ENCODE measurements at places on chromosomes 16 and 17.

- DNase-seq, result no peak
These were observed 2.5 kb downstream of the VAT1L start for GRCh38 chr16:77790912-77791311.

- DNase-seq, result no peak
These were observed 33.4 kb downstream of the VAC14 start for GRCh38 chr16:70767377-70768202.

DNA sequence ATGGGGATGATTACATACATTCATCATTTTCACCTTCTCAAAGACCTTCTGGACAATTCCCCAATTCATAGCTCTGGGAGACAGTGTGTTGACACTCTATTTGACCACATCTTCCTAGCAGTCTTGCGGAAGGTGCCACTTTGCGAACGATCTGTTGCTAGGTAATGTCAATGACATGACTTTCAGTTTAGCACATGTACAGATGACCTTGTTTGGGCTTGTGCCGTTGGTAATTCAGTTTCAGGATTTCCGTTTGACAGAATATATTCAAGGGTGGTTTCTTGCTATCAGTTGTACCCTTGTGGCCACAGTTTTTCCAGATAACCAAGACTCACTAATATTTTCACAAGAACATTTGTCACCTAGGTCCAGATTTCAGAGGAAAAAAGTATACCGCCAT is 478.2 kb downstream of the WWOX start:
- no peak for DNase-seq

DNA sequence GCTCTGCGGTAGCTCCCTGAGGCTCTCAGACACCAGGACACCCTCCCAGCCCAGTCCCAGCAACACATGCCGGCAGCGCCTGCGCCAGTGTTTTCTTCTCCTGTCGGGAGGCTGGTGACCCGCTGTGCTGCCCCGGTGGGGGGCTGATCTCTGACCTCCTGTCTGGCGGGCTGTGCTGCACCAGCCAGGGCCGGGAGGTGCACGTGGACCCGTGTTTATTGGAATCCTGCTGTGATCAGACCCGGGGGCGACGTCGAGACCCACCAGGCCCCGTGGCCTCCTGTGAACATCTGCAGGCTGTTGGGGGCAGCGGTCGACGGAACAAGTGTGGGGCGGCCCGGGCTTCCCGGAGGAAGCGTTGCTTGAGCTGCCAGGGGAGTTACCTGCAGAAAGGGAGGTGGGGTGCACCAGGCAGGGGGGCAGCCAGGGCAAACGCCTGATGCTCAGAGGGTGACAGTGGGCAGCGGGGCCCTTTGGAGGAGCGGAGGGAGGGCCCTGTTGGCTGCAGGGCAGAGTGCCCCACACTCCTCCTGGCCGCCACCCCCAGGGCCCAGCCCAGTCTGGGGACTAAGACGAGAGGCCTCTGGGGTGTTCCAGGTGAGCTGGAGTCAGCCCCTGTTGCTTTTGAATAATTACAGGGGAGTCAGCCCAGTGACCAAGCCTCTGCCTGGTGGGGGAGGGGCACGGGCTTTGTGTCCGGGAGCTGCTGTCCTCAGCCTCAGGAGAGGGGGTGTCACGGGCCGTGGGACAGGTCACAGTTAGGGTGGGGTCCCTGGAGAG is 2.3 kb upstream of the SSTR5 start:
- no peak for DNase-seq

All from NCI-H2171 treated with DMSO at 0.1 percent for 48 hours (cell line).